ENCODE measurements at places on chromosomes 3 and 15.

DNA sequence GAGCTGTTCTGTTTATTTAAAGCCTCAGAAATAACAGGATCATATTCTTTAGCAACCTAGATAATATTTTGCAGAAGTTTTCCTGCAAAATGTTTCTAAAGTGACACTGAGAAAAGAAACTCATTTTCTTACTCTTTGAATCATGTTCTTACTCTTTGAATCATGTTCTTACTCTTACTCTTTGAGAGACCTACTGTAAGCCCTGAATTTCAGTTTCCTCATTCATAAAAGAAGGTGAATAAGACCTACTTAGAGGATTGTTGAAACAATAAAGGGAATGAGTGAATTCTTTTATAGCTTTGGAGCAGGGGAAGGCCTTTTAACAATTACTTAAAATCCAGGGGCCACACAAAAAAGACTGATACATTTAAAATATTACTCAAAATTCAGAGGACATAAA lies 221.7 kb upstream of the CMC1 start:
- no peak for DNase-seq

DNA sequence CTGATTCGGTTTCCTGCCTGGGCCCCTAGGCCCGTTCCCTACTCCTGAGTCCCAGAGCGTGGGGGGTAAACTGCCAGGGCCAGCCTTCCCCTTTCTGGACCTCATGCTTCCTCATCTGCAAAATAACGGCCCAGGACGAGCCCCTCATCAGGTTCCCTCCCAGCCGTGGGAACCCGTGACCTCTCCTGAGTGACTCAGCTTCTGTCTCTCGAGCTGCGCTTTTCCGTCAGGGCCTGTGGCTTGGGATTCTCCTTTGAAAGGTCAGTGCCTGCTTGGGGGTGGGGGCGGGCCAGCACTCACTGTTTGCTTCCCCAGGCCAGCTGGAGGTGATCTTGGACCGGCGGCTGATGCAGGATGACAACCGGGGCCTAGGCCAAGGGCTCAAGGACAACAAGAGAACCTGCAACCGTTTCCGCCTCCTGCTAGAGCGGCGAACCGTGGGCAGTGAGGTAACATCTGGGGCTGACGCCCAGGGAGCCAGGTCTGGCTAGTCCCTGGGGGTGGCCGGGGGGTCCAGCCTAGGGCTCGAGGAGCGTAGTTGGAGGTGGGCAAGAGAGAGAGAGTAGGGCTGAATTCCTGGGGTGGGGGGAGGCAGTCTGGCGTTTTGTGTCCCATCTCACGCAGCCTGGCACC lies 12.8 kb downstream of the MAN2A2 start:
- no peak for DNase-seq

DNA sequence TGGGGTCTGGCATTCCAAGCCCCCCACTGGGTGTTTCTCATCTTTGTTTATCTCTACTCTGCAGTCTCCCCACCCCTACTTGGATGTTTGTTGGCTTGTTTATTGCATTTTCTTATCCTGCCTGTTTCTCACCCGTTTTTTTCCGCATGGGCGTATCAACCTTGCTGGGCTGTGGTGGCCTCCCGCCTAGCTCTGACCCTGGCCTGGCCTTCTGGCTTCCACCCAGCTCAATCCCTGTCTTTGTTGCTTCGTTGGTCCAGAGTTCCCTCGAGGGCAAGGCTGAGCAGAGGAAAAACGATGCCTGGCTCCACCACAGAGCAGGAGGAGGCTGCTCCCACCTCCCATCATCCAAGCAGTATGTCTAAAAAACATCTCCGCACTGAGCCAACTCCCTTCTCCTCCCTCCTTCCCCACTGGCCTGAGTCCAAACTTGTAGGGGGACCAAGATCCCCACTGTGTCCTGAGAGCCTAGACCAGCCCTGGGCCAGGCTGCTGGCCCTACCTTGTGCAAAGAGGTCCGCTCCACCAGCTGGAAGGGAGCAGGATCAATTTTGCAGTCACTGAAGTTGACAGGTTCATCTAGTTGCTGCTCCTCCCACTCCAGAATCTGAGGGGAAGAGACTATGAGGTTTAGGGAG lies 9.8 kb downstream of the CLCN2 start:
- DNase-seq, result no peak

DNA sequence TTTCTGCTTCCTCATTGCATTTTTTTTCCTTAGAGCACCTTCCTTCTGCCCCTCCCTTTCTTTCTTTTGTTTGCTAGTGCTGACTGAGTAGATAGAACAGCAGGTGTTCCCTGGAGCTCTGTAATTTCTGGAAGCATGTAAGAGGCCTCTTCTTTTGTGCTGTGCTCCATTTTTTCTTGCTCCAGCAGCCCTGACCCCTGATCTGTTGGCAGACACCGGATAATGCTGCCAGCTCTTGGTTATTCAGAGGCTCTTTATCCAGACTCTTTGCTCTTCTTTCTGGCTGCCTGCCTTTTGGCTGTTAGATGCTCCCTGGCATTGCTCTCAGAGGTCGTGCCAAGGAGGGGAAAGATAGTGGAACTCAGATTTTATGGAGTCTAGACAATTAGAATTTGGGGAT lies 104.4 kb upstream of the RBMS3 start:
- DNase-seq, result no peak

GRCh38 chr3:196700801-196701200 lies 11.2 kb downstream of the CEP19 start:
- DNase-seq, result no peak

DNA sequence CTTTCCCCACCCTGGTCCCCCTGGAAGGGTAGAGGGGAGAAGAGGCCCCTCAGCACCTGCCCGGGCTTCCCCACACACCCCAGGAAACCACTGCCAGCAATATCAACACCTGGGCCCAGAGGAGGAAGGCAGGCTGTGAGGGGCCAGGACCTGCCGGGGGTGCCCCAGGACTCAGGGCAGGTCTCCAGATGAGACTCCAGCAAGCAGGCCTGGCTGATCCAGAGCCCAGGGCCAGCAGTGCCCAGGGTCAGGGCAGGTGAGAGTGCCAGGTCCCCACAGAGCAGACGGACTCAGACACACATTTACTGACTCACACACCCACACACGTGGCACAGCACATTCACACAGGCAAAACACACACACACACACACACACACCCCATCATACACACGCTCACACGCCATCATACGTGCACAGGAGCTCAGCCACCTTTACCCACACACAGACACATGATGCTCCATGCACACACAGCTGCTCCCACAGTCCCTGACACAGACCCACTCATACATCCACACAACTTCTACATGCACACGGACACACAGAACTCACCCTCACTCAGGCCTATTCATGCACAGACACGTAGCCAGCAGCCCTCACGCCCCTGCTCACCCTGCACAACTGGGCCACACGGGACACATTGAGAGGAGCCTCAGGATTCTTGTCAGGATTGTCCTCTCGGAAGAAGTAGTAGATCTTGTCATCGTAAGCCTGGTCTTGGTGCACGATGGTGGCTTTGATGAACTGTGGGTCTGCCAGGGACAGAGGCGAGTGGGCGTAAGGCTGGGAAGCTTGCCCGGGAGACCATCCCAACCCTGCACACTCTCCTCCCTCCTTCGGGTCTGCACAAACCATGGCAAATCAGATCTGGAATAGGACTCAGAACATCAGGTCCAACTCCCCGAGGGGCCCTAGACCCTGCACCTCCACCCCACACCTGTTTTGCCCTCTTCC lies 17.5 kb downstream of the SEMA7A start:
- DNase-seq, result no peak

- DNase-seq, result no peak
Observed at GRCh38 chr3:142947352-142947751, 16.1 kb downstream of the PAQR9 start.

- peak; percentile 65 for DNase-seq
Observed at GRCh38 chr3:130539005-130539404, 22.0 kb downstream of the COL6A6 start.

DNA sequence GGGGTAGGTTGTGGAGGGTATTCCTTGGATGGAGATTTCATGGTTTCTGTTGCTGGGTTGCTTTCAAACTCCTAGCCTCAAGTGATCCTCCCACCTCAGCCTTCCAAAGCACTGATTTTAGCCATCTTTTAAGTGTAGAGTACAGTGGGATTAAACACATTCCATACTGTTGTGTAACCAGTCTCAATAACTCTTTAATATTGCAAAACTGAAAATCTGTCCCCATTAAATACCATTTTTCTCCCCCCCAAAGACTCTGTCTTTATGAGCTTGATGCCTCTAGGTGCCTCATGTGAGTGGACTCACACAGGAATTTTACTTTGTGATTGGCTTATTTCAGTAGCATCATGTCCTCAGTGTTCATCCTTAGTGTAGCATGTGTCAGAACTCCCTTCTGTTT lies 74.7 kb upstream of the ATP10A start:
- DNase-seq, result no peak

DNA sequence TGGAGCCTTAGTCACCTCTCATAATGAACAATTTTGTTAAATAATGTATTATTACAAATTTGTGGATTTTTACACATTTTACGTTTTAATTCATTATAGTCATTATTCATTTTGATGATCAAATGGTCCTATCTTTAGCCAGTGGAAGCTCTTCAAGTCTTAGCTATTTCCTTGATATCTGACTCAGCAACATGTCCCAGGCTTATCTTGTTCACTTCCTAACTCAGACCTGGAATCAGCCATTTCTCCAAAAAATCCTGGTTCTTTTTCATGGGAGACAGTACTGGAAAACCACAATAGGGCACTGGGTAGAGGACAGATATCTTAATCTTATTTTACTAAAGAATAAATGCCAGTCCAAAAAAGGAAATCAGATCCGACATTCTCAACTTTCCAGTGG lies 56.4 kb downstream of the RYK start:
- DNase-seq, result no peak

DNA sequence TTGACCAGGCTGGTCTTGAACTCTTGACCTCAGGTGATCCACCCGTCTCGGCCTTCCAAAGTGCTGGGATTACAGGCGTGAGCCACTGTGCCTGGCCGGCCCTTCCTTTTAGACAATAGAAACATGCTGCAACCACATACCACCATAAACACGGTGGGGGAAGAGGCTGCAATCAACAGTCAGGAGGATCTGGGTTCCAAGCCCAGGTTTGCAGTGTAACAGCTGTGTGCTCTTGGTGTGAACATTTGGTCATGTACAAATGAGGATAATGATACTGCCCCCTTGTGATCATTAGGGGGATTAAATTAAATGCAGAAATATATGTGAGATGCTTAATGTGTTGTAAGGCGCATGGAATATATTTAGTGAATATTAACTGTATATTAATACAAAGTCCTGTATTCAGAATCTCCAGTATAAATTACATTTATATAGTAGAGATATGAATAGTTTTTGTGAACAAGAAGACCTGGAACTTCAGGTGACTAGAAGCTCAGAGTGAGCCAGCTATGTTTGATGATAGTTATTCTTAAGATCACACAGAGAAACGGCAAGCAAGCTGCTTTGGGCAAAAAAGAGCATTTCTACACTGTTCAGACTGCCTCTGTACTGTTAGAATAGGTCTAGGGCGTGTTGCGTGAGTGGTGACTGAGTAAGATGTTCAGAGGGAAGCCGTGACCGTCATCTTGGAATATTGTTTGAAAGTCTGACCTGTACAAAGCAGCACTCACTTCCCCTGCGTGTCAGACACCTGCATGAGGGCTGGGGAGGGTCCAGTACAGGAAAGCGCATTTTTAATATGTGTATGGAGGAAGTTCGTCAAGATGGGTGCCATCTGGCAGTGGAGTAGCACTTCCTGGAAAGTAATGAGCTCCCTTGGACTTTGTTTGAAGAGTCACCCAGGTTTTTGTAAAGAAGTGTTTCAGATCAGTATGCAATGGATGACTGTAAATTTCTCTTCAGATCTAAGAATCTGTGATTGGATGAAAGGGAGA lies 125.8 kb downstream of the PGPEP1L start:
- DNase-seq, result peak; percentile 54

DNA sequence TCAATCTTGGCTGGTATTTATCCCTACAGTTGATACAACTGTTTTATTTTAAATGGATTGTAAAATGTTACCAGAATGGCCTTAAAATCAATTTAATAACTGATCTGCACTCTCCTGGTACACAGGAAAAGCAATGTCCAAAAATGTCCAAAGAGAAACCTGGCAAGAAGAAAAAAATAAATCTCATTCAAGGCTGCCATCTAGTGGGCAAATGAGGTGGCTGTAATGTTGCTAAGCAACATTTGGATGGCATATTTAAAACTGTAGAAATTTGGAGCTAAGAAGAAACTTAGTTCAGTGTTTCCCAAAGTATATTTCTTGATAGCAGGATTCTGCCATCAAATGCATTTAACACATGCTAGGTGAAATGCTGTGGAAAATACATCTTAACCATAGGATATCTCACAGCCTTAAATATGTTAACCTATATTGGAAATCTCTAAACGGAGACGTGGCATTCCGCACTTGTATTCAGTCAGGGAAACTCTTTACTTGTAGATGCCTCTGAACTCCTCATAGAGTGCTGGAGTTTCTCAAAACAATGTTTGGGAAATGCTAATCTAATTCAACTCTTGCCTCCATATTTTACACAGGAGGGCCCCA lies 216.8 kb downstream of the ERC2 start:
- peak; percentile 56 for DNase-seq

DNA sequence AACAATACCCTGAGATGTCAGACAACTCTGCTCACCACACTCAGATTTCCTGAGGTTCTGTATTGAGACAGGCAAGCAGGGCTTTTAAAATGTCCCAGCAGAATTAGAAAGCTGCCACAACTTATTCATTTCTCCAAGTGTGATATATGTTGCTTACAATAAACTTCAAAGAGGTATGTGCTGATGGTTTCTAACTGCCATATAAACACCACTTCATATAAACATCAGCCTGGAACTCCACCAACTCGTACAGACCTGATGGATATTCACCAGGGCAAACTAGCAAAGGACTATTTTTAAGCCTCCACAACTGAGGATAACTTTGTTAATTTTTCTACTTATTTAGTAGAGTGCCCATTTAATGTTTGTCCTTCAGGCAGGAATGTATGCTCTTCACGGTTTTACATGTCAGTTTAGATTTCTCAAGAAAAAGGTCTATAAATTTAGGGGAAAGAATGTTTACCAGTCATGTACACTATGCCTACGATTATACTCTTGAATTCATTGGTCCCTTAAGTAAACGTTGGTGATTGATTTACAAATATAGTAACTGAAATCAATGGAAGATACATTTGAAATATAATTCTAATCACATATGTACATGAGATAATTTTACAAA lies 109.6 kb upstream of the ABI3BP start:
- DNase-seq, result no peak

- DNase-seq, result no peak
Observed at GRCh38 chr15:101138913-101139880, 112.7 kb downstream of the CHSY1 start.

GRCh38 chr3:31268868-31269267 lies 263.9 kb upstream of the STT3B start:
- DNase-seq, result no peak

GRCh38 chr3:42024591-42025351 lies 62.9 kb upstream of the ULK4 start:
- DNase-seq, result no peak

- DNase-seq, result no peak
Observed at GRCh38 chr3:112644453-112644852, 3.5 kb upstream of the CCDC80 start.

Measured in A172 (cell line).